Right lung (tissue), 10 donors: ENCODE measurements at places on chromosomes 1 and 21. TPM values are rescaled to one million over a fixed set of nuclear protein-coding genes. Genes with fewer than 3 reads are reported as not detected.
A peak's percentile ranks its signal among the peaks of the same experiment; 100 is the strongest.

Gene CD52
- 7.0 TPM for polyA plus RNA-seq

Gene ATP1A1
- polyA plus RNA-seq = 208 TPM

Gene FCAMR
- not detected for polyA plus RNA-seq

Gene UBE2U
- polyA plus RNA-seq = 0.68 TPM

Gene WRAP73
- polyA plus RNA-seq = 15.9 TPM

Gene FBXO2
- 0.52 TPM for polyA plus RNA-seq

Gene TSPAN1
- polyA plus RNA-seq = 8.9 TPM

Gene IRF6
- 20.5 TPM for polyA plus RNA-seq

Gene ETNK2
- polyA plus RNA-seq = 11.7 TPM

Gene MPL
- 1.7 TPM for polyA plus RNA-seq

DNA sequence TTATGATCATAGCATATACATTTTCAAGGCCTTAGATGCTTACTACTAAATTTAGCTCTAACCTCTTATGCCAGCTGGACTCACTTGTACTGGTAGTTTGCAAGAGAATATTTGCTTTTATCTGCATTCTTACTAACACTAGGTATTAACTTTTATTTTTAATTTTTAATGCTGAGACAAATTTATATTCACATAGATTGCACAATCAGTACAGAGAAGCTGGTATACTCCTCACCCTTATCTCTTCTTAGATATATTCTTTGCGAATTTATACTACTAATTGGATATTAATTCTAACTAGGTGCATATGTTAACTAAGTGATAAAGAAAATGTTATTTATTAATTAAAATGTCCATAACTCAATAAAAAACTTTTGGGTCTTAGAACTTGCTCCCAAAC is 561.8 kb upstream of the PRMT6 start:
- no peak for DNase-seq

- no peak for DNase-seq
These were observed 50.0 kb downstream of the C1orf198 start for GRCh38 chr1:230818367-230818766.

DNA sequence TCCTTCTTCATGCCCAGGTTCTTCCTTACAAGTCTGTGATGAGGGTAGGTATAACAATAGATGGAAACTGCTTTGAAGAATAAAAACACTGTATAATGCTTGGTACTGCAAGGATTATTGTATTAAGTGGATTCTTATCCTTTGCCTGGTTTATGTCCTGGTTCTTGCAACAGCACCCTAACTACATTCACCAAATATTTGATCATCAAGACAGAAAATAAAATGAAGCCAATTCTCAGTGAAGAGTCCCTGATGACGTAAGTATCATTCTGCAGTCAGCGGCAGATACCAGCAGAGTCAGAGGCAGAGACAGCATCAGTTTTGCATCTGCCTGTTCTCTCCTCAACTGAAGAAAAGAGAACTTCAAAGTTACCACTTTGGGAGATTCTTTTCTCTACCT is 19.7 kb downstream of the ARHGEF11 start:
- DNase-seq = no peak

DNA sequence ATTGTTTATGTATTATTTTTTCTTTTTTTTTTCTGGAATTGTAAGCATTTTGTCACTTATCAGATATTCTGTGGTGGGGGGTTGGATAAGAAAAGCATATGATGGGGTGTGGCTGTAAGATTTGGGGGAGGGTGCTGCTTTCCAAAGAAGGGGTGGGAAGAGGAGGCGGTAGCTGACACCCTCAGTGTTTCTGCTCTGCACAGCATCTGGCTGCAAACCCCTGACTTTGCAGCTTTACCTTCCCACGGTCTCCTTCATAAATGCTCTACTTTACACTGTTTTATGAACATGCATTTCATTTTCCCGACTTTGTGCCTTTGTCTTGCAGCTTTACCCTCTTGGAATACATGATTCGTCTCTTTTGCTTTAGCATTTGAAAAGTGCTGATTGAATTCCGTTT is 7.6 kb downstream of the FMN2 start:
- DNase-seq = no peak

DNA sequence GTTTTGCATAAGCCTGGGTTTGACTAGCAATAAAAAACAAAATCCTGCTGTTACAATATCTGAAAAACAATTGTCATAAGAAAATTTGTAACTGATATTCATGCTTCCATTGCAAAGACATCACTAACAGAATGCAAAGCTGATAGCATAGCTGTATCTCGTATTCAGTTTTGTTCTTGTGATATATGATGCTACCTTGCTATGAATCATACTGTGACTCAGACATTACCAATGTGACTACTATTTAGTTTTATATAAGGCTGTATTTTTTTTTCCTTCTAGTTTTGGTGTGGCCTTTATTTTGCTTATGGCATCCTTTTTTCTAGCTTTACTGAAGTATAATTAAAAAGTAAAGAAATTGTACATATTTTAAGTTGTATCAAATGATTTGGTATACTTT is 1381.8 kb downstream of the MRPL39 start:
- DNase-seq = no peak

- DNase-seq = peak; percentile 8
These were observed 321.9 kb downstream of the SETD4 start for GRCh38 chr21:35738347-35738961.

- DNase-seq = no peak
These were observed 60.8 kb upstream of the RALGPS2 start for GRCh38 chr1:178664278-178664677.

- DNase-seq = no peak
These were observed 40.7 kb downstream of the ARHGEF11 start for GRCh38 chr1:157004806-157005205.

DNA sequence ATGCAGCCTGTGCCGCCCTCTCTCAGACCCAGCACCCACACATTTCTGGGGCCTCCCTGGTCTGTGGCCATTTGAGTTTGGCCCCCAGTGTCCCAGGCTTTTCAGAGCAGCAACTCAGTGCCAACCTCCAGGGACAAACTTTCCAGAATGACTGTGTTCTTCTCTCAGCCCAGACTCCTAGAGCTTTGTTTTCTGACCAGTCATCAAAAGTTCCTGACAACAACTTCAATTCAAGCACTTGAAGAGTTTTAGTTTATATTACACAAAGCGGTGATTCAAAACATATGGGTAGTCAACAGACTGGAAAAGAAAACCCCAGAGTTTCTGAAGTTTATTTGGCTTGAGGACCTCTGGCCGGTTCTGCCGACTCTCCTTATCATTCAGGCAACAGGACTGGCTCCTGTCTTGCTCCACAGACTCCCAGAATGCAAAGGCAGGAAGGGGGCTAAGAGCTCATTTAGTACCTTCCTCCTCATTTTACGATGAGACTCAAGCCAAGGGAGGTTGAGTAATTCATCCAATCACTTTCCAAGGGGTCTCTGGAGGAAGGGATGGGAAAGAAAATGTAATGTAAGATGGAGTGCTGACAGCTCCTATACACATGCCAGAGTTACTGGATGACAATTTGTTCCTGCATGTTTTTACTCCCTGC is 27.0 kb upstream of the TIAM1 start:
- DNase-seq = peak; percentile 79

- DNase-seq = no peak
These were observed 2.1 kb upstream of the S100A9 start for GRCh38 chr1:153355445-153356071.

DNA sequence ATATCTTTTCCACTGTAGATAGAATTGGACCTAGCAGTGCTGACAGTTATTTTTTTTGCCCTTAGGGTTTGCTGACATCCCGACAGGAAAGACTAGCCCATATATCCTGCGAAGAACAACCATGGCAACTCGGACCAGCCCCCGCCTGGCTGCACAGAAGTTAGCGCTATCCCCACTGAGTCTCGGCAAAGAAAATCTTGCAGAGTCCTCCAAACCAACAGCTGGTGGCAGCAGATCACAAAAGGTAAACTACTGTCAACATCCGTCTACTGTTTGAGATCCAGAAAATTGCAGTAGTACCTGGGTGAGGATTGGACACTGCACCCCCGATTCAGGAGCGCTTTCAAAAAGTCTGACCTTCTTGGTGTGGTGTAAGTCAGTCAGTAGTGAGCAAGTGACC is 55.8 kb downstream of the CENPF start:
- no peak for DNase-seq

GRCh38 chr1:67604778-67605177 is 80.2 kb upstream of the GADD45A start:
- no peak for DNase-seq

DNA sequence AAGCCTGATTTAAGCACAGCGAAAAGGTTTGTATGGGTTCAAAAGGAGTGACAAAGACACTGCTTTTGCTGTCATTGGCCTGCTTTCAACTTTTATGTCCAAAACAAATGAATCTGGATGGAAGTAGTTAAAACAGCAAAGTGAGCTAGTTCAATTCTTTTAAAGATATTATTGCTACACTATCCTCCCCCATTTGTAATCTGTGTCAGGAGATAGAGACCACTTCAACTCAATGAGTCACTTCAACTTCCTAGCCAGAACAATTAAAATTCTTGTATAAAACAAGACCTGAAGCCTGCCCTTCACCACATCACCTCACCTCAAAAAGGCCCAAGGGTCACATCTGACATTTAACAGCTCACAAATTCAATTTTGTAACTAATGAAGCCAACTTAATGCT is 364.1 kb upstream of the LYPLAL1 start:
- DNase-seq = no peak

DNA sequence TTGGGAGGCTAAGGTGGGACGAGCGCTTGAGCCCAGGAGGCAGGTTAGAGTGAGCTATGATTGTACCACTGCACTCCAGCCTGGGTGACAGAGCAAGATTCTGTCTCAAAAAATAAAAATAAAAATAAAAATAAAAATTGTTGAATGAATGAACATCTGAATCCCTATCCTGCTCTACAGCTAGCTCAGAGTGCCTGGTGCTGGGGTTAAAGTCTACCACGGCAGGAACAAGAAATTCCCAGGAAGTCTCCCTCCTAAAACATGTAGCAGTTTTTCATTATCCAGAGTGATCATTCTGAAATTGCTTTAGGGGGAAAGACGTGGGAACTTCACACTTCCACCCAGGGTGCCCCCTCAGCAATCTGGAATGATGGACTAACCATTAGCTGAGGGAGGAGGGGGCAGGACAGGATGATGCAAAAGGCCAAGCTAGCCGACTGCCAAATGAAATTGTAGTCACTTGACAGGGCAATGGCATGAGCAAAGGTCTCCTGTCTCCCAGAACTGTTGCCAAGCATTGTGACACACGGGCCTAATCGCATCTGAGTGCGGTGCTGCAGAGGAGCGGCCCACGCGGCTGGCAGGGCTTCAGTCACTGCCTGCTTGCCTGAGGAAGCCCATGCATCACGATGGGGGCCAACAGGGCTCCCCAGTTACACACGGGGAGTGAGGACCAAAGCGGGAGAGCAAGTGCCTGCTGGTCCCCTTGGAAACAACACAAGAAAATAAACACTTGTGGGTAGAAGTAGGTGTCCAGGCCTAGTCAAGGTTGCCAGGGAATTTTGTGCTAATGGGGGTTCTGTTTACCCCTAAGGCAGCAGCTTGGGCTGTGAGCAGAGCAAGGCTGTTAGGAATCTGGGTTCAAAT is 85.7 kb downstream of the NENF start:
- peak; percentile 46 for DNase-seq

- peak; percentile 12 for DNase-seq
These were observed 82.4 kb downstream of the RAB3GAP2 start for GRCh38 chr1:220189750-220190347.

DNA sequence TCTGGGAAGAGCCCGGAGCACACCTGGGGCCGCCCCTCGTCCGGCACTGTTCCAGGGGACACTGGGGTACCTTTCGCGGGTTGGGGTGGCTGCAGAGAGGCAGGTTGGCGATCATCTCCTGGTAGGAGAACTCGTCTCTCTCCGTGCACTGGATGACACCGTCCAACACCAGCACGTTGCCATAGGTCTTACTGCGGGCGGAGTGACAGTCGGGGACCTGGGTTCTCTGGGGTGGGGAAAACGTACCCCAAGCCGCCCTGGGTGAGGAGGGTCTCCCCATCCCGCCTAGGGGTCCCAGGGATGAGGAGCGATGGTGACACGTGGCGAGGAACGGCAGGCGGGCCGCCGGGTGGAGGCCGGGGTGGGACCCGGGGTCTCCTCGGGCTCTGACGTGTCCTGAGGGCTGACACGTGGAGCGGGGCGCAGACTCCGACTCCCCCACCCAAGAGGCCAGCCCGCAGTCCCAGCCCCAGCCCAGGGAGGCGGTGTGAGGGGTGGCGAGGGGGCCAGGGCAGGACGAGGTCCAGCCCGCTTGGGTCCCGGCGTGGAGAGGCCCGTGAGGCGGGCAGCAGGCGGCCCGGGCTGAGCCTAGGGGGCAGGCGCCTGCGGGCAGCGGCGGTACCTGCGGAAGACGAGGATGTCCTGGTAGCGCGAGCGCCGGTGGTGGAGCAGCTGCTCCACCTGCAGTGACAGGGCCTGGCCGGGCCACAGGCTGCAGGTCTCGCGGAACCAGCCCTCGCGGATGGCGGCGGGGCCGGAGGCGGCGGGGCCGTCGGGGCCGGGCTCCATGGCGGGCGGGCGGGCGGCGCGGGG is 457 bp downstream of the SRM start:
- no peak for DNase-seq

DNA sequence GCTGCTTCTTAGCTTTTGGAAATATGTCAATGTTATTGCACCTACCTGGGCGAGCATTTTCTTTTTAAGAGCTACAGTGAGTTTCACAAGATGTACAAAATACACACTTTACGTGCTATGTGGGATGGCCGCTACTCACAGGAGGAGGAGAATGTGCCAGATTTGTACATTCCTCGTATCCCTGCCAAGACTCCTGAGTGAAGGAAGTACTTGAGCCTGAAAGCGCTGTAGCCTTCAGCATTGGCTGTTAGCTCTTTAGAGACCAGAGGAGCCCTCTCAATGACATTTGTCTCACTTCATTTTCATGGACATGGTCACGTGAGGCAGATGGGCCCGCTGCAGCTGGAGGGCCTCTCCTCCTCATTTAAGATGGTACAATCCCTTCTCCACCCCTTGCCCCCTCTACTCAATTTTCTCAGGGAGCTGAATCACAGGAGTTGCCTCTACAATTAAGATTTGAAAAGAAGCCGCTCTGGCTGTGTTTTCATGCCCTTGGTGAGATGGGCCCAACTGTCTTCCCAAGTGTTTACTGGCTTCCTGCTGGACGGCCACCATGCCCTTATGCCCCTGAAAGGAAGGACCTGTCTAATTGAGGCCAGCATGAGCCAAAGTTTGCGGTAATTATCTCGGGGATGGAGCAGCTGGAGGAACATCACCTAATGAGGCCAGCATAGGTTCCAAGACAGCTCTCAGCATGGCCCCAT is 442.6 kb downstream of the PRDM2 start:
- DNase-seq = peak; percentile 54

GRCh38 chr21:44924606-44925377 is 4.1 kb upstream of the ITGB2 start:
- no peak for DNase-seq

- DNase-seq = no peak
These were observed 36.3 kb downstream of the TNNI3K start for GRCh38 chr1:74271503-74271902.

DNA sequence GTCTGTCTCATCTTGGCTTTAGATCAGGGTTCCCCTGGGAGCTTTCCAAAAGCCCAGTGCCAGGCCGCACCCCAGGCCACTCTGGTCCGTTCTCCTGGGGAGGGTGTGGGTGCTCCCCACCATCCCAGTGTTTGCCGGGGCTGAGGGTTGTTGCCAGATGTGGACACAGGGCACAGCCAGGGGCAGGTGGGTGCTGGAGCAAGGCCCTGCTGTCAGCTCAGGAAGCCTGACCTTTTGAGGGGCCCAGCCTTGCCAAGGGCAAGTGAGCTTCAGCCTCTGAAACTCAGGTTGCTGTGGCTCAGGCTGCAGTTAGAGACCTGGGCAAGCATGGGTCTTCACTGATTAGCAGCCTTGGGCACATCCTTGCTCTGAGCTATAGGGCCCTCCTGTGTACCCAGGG is 22.8 kb upstream of the ZBTB21 start:
- DNase-seq = no peak

- DNase-seq = no peak
These were observed 1667.8 kb downstream of the MRPL39 start for GRCh38 chr21:23939369-23940065.

- DNase-seq = peak; percentile 57
These were observed 30.0 kb upstream of the ACP6 start for GRCh38 chr1:147700042-147701006.
